Aorta (tissue), 5 donors: ENCODE measurements at places on chromosomes 6 and 20. TPM values are rescaled to one million over a fixed set of nuclear protein-coding genes. Genes with fewer than 3 reads are reported as not detected.
A peak's percentile ranks its signal among the peaks of the same experiment; 100 is the strongest.

Gene SLC25A27
- total RNA-seq = 45.9 TPM

Gene NKX2-2
- total RNA-seq = not detected

Gene TBC1D22B
- total RNA-seq = 17.0 TPM

Gene PBOV1
- not detected for total RNA-seq

Gene OTOR
- not detected for total RNA-seq

Gene ATF6B
- 90.9 TPM for total RNA-seq

Gene HUS1B
- total RNA-seq = 1.4 TPM

Gene DLGAP4
- total RNA-seq = 110 TPM

Gene FAM162B
- 6.2 TPM for total RNA-seq

Gene TSHZ2
- total RNA-seq = 24.9 TPM

Gene TFAP2D
- not detected for total RNA-seq

GRCh38 chr6:123777563-123777962 lies 26.1 kb upstream of the NKAIN2 start:
- H3K27ac ChIP-seq = no peak overlapping the region
- H3K27me3 ChIP-seq = no peaks in the 10 kb centered on the region
- no peak for DNase-seq
- H3K4me3 ChIP-seq = no peak overlapping the region

DNA sequence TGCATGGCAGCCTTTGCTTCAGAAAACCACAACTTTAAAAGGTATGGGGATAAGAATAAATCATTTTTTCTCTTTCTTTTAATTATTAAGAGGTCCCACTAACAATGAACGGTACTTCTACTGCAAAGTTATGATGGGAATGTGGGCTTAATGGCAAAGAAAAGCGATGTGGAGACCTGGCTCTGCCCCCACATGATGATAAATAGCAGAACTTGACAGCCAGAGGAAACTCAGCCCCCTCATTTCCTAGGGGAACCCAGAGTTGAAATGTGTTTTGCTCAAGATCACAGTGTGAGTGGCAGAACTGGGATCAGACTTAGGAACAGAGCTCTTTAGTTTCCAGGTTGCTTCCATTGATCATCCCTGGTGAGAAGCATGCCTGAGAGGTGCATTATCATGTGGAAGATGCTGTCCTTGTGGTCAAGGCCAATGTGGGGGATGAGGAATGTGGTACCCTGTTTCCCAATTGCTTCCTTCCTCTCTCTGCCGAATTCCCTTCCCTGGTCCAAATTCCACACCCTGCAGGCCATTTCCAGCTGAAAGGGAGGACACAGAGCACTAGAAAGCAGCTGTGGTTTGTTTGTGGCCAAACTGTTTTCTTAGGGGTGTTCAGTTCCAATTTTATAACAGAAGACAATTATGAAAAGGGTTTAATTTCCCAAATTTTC lies 66.0 kb downstream of the BACH2 start:
- no peak for DNase-seq
- no peaks in the 10 kb centered on the region for H3K27me3 ChIP-seq
- H3K36me3 ChIP-seq = no peaks in the 10 kb centered on the region
- peaks cover 10% of the 10 kb centered on the region for H3K4me1 ChIP-seq
- H3K27ac ChIP-seq = no peak overlapping the region

DNA sequence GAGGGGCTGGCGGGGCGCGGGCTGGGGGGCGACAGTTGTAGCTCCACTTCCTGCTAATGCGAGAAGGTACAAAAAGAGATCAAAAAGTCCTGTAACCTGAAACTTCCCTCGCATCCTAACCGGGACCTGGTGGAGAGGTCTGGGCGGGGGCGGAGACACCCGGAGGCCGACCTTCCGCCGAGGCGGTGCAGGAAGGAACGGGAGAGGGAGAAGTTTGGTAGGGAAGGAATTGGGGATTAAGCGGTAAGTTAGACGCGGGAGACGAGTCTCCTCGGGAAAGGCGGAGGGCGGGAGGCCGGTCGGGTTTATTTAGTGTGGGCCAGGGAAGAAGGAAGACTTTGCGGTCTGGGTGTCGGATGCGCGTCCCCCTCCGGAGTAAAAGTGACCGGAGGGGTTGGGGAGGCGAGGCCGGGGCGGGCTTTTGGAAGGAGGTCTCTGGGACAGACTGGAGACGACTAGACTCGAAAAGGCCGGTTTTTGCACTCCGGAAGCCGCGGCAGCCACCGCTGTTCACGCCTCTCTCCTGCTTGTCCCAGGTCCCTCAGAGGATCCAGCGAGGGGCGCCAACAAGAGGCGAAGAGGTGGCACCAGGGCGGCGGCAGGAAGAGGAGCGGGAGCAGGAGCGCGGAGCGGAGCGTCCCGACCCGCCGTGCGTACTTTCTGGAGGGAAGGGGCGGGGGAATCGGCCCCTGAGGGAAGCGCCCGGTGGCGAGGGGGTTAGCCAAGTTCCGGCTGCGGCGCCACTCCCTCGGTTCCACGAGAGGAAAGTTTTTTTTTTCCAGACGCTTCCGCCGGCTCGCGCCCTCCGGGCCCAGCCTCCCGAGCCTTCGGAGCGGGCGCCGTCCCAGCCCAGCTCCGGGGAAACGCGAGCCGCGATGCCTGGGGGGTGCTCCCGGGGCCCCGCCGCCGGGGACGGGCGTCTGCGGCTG lies 734 bp downstream of the TPBG start:
- H3K27ac ChIP-seq = peak overlapping the region; percentile 38
- no peaks in the 10 kb centered on the region for H3K36me3 ChIP-seq
- DNase-seq = peak; percentile 90
- no peaks in the 10 kb centered on the region for H3K27me3 ChIP-seq

GRCh38 chr6:10417681-10418104 lies 2.8 kb upstream of the TFAP2A start:
- H3K27ac ChIP-seq = no peak overlapping the region
- no peaks in the 10 kb centered on the region for H3K4me1 ChIP-seq
- H3K27me3 ChIP-seq = no peaks in the 10 kb centered on the region

DNA sequence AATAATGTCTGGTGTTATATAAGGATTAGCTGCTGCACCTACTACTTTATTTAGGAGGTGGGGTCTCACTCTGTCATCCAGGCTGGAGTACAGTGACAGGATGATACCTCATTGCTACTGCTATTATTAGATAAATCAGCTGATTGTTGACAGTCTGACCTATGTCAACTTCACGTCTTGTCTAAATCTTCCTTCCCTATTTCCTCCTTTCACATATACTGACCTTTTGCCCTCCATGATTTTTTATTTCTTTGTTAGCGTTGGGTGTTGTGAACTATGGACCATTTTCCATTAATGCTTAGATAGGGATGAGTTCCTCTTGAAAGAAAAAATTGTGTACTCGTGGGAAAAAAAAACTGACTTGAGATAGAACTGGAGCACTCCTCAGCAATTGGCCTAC lies 109.9 kb upstream of the BEND6 start:
- H3K4me1 ChIP-seq = no peaks in the 10 kb centered on the region
- no peak for DNase-seq
- H3K36me3 ChIP-seq = no peaks in the 10 kb centered on the region
- H3K4me3 ChIP-seq = no peak overlapping the region
- H3K27me3 ChIP-seq = no peaks in the 10 kb centered on the region
- no peak overlapping the region for H3K27ac ChIP-seq

DNA sequence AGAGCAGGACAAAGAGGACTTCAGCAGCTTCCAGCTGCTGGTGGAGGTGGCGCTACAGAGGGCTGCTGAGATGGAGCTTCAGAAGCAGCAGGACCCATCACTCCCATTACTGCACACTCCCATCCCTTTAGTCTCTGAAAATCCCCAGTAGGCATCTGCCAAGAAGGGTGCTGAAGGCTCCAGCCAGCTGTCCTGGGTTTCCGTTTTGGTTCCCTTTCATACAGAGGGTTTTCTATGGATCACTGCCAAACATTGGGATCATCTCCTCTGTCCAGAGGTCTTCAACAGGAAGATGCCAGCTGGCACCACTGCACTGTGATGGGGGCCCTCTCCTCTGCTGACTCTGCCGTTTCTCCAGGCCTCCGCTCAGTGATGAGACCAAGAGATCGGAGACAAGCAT lies 14.3 kb upstream of the RAB5IF start:
- peaks cover 2% of the 10 kb centered on the region for H3K36me3 ChIP-seq
- DNase-seq = no peak
- no peaks in the 10 kb centered on the region for H3K4me1 ChIP-seq
- no peak overlapping the region for H3K4me3 ChIP-seq
- no peaks in the 10 kb centered on the region for H3K27me3 ChIP-seq
- no peak overlapping the region for H3K27ac ChIP-seq

GRCh38 chr20:1449370-1449769 lies 17.3 kb downstream of the NSFL1C start:
- peaks cover 28% of the 10 kb centered on the region for H3K36me3 ChIP-seq
- no peak for DNase-seq
- no peaks in the 10 kb centered on the region for H3K27me3 ChIP-seq

- no peak overlapping the region for H3K27ac ChIP-seq
- H3K4me3 ChIP-seq = no peak overlapping the region
- DNase-seq = no peak
- no peaks in the 10 kb centered on the region for H3K4me1 ChIP-seq
- H3K36me3 ChIP-seq = no peaks in the 10 kb centered on the region
Measured at GRCh38 chr6:23890543-23891227, 235.3 kb upstream of the NRSN1 start.

GRCh38 chr6:85678026-85678601 lies 35.4 kb upstream of the SYNCRIP start:
- no peak for DNase-seq
- H3K4me1 ChIP-seq = peaks cover 9% of the 10 kb centered on the region
- peak overlapping the region; percentile 53 for H3K27ac ChIP-seq
- H3K36me3 ChIP-seq = no peaks in the 10 kb centered on the region

GRCh38 chr6:34190504-34191122 lies 44.7 kb upstream of the GRM4 start:
- no peak overlapping the region for H3K27ac ChIP-seq
- DNase-seq = peak; percentile 55
- H3K4me3 ChIP-seq = no peak overlapping the region
- H3K36me3 ChIP-seq = no peaks in the 10 kb centered on the region
- H3K27me3 ChIP-seq = no peaks in the 10 kb centered on the region

DNA sequence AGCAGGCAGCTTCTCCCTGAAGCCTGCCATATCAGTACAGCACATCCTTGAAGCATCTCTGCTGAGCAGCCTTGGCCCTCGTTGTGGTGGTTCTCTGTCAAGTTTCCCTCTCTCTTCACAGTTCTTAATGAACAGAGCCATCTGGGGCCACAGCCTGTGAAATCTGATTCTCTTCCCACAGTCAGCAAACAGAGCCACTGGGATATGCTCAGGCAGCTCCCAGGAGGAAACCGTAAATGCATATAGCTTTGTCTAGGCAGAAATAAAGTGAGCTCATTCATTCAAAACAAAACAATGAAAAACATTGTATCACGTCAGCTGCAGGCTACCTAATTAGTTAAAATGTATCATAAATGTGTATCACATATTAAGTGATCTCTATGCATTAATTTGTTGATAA lies 80.3 kb downstream of the TBC1D7 start:
- H3K36me3 ChIP-seq = peaks cover 2% of the 10 kb centered on the region
- H3K4me1 ChIP-seq = no peaks in the 10 kb centered on the region
- DNase-seq = no peak
- no peaks in the 10 kb centered on the region for H3K27me3 ChIP-seq
- H3K27ac ChIP-seq = no peak overlapping the region
- H3K4me3 ChIP-seq = no peak overlapping the region

GRCh38 chr20:19812056-19812455 lies 54.0 kb downstream of the RIN2 start:
- no peaks in the 10 kb centered on the region for H3K36me3 ChIP-seq
- H3K27ac ChIP-seq = no peak overlapping the region
- no peak overlapping the region for H3K4me3 ChIP-seq
- DNase-seq = no peak

DNA sequence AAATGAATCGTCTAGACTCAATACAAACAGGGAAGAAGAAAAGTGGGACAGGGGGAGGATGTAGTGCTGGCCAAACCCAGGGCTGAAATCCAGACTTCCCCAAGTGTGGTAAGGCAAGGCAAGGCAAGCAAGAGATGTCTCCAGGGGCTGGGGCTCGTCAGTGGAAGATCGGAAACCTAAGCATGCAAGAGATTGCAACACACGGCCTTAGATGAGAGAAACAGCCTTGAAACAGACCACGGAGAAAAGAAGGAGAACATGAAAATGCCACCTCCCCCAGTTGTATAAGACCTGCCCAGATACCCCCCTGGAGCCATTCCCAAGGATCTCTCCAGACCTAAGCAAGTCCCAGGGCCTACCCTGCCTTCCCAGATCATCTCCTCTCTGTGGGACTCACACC lies 20.0 kb downstream of the VEGFA start:
- peak; percentile 74 for DNase-seq
- H3K4me1 ChIP-seq = no peaks in the 10 kb centered on the region
- H3K27ac ChIP-seq = no peak overlapping the region
- peaks cover 3% of the 10 kb centered on the region for H3K36me3 ChIP-seq
- no peaks in the 10 kb centered on the region for H3K27me3 ChIP-seq
- no peak overlapping the region for H3K4me3 ChIP-seq

GRCh38 chr20:15375836-15376235 lies 1038.4 kb upstream of the FLRT3 start:
- no peaks in the 10 kb centered on the region for H3K27me3 ChIP-seq
- no peak overlapping the region for H3K4me3 ChIP-seq
- H3K36me3 ChIP-seq = no peaks in the 10 kb centered on the region
- H3K27ac ChIP-seq = no peak overlapping the region
- no peak for DNase-seq

- peak; percentile 89 for DNase-seq
- no peaks in the 10 kb centered on the region for H3K36me3 ChIP-seq
- H3K4me3 ChIP-seq = peak overlapping the region; percentile 3
- no peaks in the 10 kb centered on the region for H3K27me3 ChIP-seq
- H3K27ac ChIP-seq = peak overlapping the region; percentile 42
- no peaks in the 10 kb centered on the region for H3K4me1 ChIP-seq
Measured at GRCh38 chr6:3162565-3163247, 5.4 kb upstream of the TUBB2A start.

GRCh38 chr6:116214681-116215080 lies 39.2 kb downstream of the TSPYL4 start:
- H3K4me3 ChIP-seq = no peak overlapping the region
- no peaks in the 10 kb centered on the region for H3K27me3 ChIP-seq
- H3K4me1 ChIP-seq = peaks cover 2% of the 10 kb centered on the region
- no peak for DNase-seq
- no peaks in the 10 kb centered on the region for H3K36me3 ChIP-seq
- H3K27ac ChIP-seq = no peak overlapping the region

DNA sequence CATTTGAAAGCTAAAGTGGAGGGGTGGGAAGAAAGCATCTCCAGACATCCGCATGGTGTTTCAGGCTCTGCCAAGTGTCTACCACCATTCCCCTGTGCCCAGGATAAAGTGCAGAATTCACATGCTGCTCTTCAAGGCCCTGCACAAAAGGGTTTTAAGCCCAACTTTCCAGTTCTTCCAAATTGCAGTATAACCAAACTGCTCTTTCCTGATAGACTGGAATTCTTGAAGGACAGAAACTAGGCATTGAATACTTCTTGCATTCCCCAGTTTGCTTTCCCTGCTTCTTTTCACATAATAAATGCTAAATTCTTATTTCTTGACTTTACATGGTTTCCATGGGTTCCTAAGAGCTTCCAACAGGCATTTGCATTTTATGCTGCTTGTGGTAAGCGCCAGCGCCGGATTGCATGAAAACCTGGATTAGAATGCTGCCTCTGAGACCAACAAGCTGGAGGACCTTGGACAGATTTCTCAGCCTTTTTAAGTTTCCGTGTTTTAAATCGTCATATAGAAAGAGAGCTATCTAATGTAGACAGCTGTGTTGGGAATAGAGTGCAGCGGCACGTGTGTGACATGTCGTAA lies 7.9 kb downstream of the SOX4 start:
- no peak overlapping the region for H3K4me3 ChIP-seq
- no peaks in the 10 kb centered on the region for H3K27me3 ChIP-seq
- no peaks in the 10 kb centered on the region for H3K4me1 ChIP-seq

- H3K4me1 ChIP-seq = no peaks in the 10 kb centered on the region
- no peaks in the 10 kb centered on the region for H3K36me3 ChIP-seq
- H3K4me3 ChIP-seq = no peak overlapping the region
- no peak overlapping the region for H3K27ac ChIP-seq
Measured at GRCh38 chr20:15440049-15440820, 1102.8 kb upstream of the FLRT3 start.
